Endothelial cell (in vitro differentiated cells): ENCODE measurements at places on chromosomes 2 and 18. TPM values are rescaled to one million over a fixed set of nuclear protein-coding genes. Genes with fewer than 3 reads are reported as not detected.

DNA sequence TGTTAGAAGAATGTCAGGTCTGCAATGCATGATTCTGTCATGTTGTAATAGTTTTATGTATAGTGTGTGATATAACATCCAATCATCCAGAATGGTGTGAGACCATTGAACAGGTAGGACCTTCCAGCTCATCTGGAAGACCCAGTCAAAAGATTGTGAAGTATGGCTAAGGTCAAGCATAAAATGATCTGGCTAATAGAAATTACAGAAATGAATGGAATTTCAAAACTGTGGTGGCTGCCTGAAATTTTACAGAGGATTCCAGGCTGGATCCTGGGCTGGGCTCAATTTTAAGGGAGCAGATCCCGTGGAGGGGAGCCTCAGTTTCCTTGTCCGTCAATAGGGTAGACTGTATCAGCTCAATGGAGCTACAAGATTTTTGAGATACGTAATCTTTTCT is 39.1 kb downstream of the ACKR3 start:
- H3K36me3 ChIP-seq = no peaks in the 10 kb centered on the region
- H3K27me3 ChIP-seq = no peaks in the 10 kb centered on the region
- H3K4me1 ChIP-seq = peaks cover 6% of the 10 kb centered on the region
- no peak overlapping the region for H3K4me3 ChIP-seq

Gene DSG1
- total RNA-seq = not detected

- H3K27ac ChIP-seq = no peak overlapping the region
- H3K27me3 ChIP-seq = no peaks in the 10 kb centered on the region
- no peak overlapping the region for H3K4me3 ChIP-seq
- DNase-seq = no peak
Measured at GRCh38 chr2:137769406-137769805, 194.9 kb upstream of the HNMT start.

Gene SERPINB11
- total RNA-seq = not detected

DNA sequence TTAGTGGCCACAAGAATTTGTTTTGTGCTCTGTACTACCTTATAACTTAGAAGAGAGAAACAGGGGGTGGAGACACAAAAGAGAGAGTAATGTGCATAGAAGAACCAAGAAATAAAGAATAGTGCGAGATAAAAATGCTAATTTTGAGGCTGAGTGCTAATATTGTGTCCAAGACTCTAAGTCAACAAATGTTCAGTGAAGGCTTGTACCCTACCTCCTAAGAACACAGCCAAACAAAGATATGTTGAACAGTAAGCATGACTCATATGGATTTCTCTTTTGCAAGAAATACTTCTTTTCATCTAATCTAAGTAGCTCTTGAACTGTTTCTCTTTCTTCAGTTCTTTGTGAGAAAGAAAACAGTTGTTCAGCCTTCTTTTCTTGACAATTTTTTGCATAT is 45.2 kb downstream of the GAREM1 start:
- H3K27me3 ChIP-seq = peaks cover 1% of the 10 kb centered on the region
- no peak overlapping the region for H3K4me3 ChIP-seq
- peaks cover 10% of the 10 kb centered on the region for H3K4me1 ChIP-seq
- H3K36me3 ChIP-seq = no peaks in the 10 kb centered on the region
- no peak for DNase-seq

GRCh38 chr2:98505971-98506664 is 61.5 kb downstream of the INPP4A start:
- H3K4me3 ChIP-seq = no peak overlapping the region
- H3K27me3 ChIP-seq = peaks cover 4% of the 10 kb centered on the region
- no peak overlapping the region for H3K27ac ChIP-seq
- no peak for DNase-seq

- no peak overlapping the region for H3K27ac ChIP-seq
- no peaks in the 10 kb centered on the region for H3K36me3 ChIP-seq
- H3K4me3 ChIP-seq = no peak overlapping the region
- peaks cover 2% of the 10 kb centered on the region for H3K4me1 ChIP-seq
- no peak for DNase-seq
Measured at GRCh38 chr18:4237664-4238041, 217.5 kb downstream of the DLGAP1 start.

Gene RNU2-63P
- total RNA-seq = 6.9 TPM

DNA sequence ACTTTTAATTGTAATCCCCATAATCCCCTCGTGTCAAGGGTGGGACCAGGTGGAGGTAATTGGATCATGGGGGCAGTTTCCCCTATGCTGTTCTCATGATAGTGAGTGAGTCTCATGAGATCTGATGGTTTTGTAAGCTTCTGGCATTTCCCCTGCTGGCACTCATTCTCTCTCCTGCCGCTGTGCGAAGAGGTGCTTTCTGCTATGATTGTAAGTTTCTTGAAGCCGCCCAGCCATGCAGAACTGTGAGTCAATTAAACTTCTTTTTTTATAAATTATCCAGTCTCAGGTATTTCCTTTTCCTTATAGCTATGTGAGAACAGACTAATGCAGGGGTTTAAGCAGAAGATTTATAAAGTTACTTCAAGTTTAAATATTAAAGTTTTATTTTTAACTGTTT is 655.2 kb downstream of the EPHA4 start:
- no peak overlapping the region for H3K27ac ChIP-seq
- no peaks in the 10 kb centered on the region for H3K36me3 ChIP-seq
- no peaks in the 10 kb centered on the region for H3K4me1 ChIP-seq
- no peaks in the 10 kb centered on the region for H3K27me3 ChIP-seq

- H3K27ac ChIP-seq = no peak overlapping the region
- H3K36me3 ChIP-seq = peaks cover 8% of the 10 kb centered on the region
- peaks cover 8% of the 10 kb centered on the region for H3K4me1 ChIP-seq
- DNase-seq = no peak
- no peaks in the 10 kb centered on the region for H3K27me3 ChIP-seq
Measured at GRCh38 chr18:80119111-80119510, 10.0 kb downstream of the ADNP2 start.

Gene CERKL
- total RNA-seq = 0.08 TPM

DNA sequence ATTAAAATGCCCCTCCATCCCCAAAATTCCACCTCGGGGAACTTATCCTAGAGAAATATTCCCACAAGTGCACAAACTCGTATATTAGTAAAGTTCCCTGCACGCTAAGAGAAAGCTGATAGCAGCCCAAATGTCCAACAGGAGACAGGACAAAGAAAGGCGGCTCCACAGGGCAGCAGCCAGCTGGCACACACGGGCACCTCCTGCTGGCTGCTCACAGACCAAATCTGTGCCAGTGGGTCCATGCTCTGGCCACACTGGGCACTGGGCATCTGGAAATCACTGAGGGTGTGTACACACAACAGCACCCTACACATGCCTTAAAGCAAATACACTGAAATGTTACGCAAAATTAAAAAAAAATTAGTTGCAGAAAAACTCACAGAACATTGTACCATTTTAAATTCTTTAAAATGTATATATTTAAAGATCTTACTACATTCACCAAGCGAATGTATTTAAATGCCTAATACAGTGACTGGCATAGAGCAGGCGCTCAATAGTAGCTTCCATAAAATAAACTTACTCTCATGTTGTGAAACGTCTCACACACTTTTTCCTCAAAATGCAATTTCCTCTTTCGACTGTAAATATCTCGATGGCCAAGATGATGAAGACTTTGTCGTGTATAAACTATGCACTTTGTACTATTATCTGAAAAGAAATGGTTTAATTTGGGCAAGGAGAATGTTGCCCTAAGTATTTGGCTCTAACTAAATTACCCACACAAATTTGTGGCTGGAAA is 19.4 kb downstream of the ZNF516 start:
- H3K4me3 ChIP-seq = no peak overlapping the region
- H3K4me1 ChIP-seq = peaks cover 22% of the 10 kb centered on the region
- H3K27me3 ChIP-seq = peaks cover 1% of the 10 kb centered on the region
- no peak overlapping the region for H3K27ac ChIP-seq
- no peak for DNase-seq
- peaks cover 5% of the 10 kb centered on the region for H3K36me3 ChIP-seq

GRCh38 chr2:96934831-96935540 is 51.4 kb downstream of the FAM178B start:
- H3K27ac ChIP-seq = no peak overlapping the region

DNA sequence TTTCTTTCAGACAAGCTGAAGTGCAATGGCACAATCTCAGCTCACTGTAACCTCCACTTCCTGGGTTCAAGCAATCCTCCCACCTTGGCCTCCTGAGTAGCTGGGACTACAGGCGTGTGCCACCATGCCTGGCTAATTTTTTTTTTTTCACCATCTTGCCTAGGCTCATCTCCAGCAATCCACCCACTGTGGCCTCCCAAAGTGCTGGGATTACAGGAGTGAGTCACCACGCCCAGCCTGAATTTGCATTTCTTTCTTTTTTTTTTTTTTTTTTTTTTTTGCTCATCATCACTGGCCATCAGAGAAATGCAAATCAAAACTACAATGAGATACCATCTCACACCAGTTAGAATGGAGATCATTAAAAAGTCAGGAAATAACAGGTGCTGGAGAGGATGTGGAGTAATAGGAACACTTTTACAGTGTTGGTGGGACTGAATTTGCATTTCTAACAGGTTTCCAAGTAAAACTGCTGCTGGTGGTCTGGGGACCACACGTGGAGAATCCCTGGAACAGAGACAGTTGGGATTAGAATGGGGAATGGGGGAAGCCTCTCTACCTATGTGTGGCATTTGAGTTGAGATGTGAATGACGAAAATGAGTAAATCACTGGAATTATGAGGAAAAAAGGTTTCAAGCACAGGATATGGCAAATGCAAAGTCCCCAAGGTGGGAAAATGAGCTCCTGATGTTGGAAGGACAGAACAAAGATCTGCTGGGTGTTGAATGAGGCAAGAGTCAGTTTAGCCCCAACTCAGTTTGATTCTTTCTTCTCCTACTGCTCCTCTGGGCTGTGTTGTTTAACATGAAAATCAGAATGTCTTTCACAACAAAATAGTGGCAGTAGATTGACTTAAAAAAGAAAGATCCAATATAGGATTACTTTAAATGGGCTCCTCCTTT is 88.8 kb upstream of the MAP4K4 start:
- peaks cover 4% of the 10 kb centered on the region for H3K27me3 ChIP-seq
- DNase-seq = no peak
- no peak overlapping the region for H3K27ac ChIP-seq
- no peak overlapping the region for H3K4me3 ChIP-seq
- no peaks in the 10 kb centered on the region for H3K36me3 ChIP-seq

DNA sequence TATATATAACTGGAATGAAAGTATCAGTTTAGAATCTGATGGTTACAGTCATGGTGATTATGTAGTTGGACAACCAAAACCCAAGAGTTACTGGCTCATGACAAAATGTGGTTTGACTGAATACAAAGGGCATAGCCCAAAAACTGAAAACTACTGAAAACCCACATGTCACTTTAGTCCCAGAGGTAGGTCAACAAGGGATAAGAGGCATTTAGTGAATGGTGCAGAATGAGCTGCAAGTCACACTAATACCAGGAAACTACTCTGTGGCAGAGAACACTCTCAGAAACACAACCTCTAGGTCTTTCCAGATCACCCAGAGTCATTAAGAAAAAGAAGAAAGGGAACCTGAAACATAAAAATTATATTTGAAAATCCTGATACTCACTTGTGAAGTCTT is 154.5 kb downstream of the AGPS start:
- DNase-seq = no peak
- peaks cover 31% of the 10 kb centered on the region for H3K4me1 ChIP-seq
- H3K27me3 ChIP-seq = peaks cover 7% of the 10 kb centered on the region
- no peak overlapping the region for H3K27ac ChIP-seq
- no peak overlapping the region for H3K4me3 ChIP-seq
- H3K36me3 ChIP-seq = peaks cover 20% of the 10 kb centered on the region

GRCh38 chr18:72530622-72531021 is 13.5 kb downstream of the CBLN2 start:
- H3K27me3 ChIP-seq = no peaks in the 10 kb centered on the region
- no peaks in the 10 kb centered on the region for H3K4me1 ChIP-seq
- no peaks in the 10 kb centered on the region for H3K36me3 ChIP-seq
- no peak for DNase-seq

DNA sequence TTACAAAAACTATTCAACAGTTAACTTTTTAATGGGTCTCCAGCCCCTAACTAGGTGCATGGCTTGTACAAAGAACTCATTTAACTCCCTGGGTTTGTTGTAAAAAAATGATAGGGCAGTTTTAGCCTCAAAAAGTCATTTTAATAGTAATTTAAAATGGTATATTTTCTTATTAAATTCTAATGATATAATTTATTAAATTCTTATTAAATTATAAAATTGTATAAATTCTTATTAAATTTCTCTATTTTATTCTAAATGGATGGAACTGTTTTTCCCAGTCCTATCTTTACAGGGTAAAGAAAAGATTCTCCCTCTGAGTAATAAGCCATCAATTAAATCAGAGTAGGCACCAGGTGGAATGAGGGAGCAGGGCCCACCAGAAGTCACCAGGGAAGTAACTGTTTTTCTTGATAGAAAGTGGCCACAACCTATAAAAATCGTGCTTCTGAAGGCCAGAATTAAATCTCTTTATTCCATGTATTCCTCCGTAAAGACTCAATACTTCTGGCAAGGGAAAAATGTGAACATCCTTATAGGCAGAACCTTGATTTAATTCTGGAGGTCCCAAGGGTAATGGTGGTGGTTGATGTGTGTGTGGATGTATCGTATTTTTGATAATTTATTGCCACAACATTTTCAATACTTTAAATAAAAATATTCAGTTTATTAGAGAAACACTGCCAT is 814 bp downstream of the FKBP7 start:
- H3K27ac ChIP-seq = peak overlapping the region; percentile 13
- peaks cover 5% of the 10 kb centered on the region for H3K27me3 ChIP-seq
- no peaks in the 10 kb centered on the region for H3K36me3 ChIP-seq
- H3K4me3 ChIP-seq = no peak overlapping the region

GRCh38 chr2:28055325-28055970 is 164.9 kb downstream of the BABAM2 start:
- H3K36me3 ChIP-seq = no peaks in the 10 kb centered on the region
- no peak for DNase-seq
- no peak overlapping the region for H3K27ac ChIP-seq
- no peaks in the 10 kb centered on the region for H3K27me3 ChIP-seq
- no peak overlapping the region for H3K4me3 ChIP-seq

- H3K4me3 ChIP-seq = no peak overlapping the region
- H3K36me3 ChIP-seq = no peaks in the 10 kb centered on the region
- H3K27ac ChIP-seq = no peak overlapping the region
- H3K27me3 ChIP-seq = no peaks in the 10 kb centered on the region
Measured at GRCh38 chr18:74796841-74797576, 199.3 kb downstream of the ZNF407 start.

Gene TUBA4B
- not detected for total RNA-seq

DNA sequence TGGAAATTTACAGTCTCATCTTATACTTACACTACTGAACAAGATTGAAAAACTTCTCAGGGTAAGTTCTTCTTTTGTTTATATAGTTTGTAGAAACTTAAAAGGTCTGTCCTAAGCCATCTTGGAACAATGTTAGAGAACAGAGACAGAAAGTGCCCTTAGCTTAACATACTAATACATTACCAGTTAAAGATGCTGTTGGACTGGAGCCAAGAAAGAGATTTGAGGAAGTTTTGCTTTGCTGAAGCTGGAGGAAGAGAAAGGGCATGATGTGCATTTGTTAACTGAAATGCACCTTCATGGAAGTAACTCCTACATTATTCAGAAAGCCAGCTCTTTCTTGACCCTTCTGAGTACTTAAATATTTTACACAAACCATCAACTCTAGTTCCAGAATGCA is 66.5 kb upstream of the TNFRSF11A start:
- DNase-seq = no peak
- no peak overlapping the region for H3K4me3 ChIP-seq
- no peaks in the 10 kb centered on the region for H3K4me1 ChIP-seq
- H3K27me3 ChIP-seq = no peaks in the 10 kb centered on the region

- peaks cover 39% of the 10 kb centered on the region for H3K4me1 ChIP-seq
- no peak overlapping the region for H3K4me3 ChIP-seq
- H3K27me3 ChIP-seq = no peaks in the 10 kb centered on the region
- DNase-seq = no peak
- H3K27ac ChIP-seq = peak overlapping the region; percentile 61
- no peaks in the 10 kb centered on the region for H3K36me3 ChIP-seq
Measured at GRCh38 chr2:22942441-22942840, 442.5 kb upstream of the KLHL29 start.
